RWPE2 (cell line): ENCODE measurements at places on chromosomes 7 and 10.

DNA sequence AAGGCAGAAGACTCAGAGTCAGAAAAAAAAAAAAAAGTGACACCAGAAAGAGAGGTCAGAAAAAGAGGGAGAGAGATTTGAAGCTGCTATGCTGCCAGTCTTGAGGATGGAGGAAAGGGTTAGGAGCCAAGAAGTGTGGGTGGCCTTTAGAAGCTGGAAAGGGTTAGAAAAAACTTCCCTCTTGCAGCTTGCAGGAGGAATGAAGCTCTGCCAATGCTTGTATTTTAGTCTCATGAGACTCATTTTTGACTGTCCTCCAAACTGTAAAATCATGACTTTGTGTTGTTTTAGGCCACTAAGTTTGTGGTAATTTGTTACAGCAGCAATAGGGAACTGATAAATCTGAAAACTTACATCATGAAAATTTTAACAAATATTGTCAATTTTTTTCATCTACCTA is 127.7 kb upstream of the NOBOX start:
- no peak for DNase-seq

- DNase-seq: no peak
These were observed 32.7 kb downstream of the R3HCC1L start for GRCh38 chr10:98167191-98167590.

GRCh38 chr7:105224884-105225651 is 163.7 kb downstream of the SRPK2 start:
- DNase-seq: no peak

- no peak for DNase-seq
These were observed 31.7 kb upstream of the OPALIN start for GRCh38 chr10:96390460-96390864.

DNA sequence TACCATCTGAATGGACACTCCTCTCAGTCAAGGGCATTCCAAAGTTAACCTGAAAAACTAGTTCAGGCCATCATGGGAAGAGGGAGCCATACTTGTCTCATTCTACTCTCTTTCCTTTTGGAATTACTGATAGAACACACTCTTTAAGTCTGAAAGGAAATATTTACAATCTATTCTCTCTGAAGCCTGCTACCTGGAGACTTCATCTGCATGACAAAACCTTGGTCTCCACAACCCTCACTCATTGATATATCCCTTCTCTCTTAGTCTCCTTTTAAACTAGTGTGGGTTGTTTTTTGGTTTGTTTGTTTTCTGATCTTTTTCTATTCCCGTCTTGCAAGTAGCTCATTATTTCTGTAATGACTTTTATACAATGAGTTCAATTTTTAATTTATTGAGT is 169.5 kb downstream of the C1GALT1 start:
- DNase-seq: no peak

DNA sequence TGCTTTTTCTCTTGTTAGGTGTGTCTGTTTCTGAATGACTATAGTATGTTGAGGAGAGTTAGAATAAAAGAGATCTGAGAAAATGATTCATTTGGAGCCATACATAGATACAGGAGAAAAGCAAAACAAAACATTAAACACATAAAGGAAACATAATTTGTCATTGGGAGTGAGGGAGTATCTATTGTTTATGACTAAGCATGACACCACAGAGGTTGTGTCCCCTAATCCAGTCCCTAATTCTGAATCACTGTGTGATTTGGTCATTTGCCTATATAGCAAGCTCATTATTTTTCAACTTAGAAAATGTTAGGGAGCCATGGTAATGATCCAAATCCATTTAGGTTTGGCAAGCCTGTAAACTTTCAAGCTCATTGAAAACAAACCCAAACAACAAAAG is 132.3 kb upstream of the BMPER start:
- DNase-seq: no peak

DNA sequence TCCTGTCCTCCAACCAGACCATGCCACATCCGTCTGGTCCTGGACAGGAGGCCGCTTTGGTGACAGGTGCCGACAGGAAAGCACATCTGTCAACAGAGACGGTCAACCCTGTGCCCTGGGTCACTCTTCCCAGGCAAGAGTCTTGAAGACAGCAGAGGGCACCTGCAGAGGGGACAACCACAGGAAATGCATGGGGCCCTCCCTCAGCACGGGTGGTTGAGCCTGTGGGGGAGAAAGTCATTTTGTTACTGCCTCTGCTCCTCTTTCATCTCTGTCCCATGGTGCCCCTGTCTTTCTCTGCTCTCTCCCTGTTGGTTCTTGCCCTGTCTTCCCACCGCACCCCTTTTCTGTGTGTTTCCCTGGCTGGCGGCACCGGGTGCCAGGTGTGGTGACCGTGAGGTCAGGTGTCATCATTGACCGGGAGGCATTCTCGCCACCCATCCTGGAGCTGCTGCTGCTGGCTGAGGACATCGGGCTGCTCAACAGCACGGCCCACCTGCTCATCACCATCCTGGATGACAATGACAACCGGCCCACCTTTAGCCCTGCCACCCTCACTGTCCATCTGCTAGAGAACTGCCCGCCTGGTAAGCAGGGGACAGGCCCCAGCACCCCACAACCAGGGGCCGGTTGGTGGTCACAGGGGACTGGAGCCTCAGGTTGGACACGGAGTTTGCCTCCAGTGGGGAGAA is 17.6 kb upstream of the VSIR start:
- DNase-seq: no peak

DNA sequence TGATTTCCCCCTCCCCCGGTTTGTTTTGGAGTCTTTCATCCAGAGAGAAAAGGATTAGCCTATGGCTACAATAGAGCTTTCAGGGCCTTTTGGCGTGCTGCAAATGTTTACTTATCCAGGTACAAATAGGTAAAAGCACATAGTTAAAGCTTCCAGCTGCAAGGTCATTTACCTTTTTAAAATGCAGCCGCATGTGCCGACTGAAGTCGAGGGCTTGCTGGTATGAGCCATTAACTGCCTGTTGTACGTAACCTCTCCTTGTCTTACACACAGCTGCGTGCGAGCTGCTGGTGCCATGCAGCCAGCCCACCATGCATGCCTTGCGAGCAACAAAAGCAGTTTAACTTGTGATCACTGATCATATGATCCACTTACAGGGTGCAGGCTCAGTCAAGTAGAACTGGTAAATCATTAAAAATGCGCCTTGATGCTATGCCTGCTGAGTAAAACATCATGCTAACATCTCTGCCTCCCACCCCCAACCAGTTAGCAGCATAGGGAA is 866.4 kb downstream of the LRMDA start:
- no peak for DNase-seq

- DNase-seq: no peak
These were observed 181.1 kb downstream of the PLCE1 start for GRCh38 chr10:94174838-94175237.

- DNase-seq: no peak
These were observed 46.8 kb downstream of the EXOC4 start for GRCh38 chr7:133299676-133300075.

DNA sequence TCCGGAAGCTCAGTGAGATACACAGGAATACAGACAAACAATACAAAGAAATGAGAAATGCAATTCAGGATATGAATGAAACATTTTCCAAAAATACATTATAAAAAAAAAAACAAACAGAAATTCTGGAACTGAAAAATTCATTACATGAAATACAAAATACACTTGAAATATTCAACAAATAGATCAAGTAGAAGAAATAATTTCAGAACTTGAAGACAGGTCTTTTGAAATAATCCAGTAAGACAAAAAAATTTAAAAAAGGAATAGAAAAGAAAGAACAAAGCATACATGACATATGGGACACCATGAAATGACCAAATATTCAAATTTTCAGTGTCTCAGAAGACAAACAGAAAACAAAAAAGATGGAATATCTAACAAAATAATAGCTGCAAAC is 102.5 kb downstream of the ALOX5 start:
- no peak for DNase-seq

DNA sequence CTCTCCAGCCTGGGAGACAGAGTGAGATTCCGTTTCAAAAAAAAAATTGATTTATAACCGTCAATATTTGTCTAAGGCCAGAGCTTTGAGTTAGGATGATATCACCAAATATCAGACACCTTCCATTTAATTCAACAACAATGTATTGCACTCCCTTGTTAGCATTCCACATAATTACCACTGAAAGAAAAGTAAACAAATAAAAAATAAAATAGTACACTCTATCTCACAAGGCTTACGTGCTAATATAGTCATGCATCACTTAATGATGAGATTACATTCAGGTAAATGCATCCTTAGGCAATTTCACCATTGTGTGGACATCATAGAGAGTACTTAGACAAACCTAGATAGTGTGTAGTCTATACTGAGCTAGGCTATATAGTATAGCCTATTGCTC is 127.6 kb upstream of the RHOBTB1 start:
- no peak for DNase-seq

DNA sequence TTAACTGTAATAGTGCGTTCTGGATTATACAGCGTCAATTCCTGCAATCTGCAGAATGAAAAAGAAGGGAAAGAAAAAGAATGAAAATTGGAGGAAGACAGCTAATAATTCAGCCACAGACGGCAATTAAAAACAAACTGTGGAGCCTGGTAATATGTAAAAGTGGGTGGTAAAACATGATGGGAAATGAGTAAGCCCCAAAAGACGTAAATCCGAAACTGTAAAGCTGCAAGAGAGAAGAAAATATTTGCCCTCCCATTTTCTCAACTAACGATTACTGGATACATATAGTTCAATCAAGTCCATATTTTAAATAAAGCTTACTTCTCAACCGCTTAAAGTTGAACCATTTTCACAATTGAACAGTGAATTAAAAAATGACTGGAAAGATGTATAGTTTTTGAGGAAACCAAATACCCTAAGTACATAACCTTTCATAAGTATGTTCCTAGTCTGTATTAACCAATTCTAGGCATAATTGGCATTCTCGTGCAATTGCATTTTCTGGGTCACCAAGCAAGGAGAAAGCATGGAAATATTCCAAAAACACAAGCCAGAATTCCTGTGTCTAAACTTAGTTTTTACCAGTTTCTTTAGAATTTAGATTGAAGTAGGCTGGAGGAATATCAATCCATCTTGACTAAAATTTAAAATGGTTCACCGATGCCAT is 44.8 kb downstream of the MALSU1 start:
- DNase-seq: no peak

DNA sequence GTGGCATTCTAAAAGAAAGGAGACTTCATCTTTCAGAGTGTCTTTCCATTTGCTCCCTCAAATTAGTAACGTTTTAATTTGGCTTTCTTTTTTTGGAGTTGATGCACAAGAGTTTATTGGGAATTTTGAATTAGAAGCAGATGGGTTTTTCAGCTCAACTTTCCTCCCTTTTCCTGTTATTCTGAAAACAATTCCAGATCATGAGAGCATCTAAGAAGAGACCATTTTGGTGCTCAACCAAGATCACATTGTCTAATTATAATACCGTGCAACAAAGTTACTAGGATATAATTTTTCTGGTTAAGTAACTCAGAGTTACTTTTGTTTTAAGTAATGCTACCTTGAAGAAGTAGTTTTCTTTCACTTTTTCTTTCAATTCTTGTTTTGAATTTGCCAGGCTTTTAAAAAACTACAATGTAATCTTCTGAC is 396.6 kb upstream of the KLF6 start:
- no peak for DNase-seq

DNA sequence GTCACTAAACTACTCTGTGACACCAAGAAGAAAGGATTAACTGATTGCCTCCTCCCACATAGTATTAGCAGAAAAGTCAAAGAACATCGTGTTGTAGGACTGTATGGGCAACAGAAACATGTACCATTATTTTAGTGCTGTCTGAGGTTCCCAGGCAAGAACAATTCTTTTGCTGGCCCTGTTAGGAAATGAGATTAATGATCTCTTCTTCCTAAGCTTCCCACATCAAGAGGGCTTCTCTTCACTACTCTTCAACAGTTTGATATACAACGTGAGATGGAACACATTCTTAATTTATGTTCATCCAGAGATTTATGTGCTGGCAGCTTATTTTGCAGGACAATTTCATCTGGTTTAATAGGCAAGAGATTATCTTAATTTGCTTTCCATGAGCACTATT is 219.6 kb downstream of the DOCK4 start:
- DNase-seq: no peak

DNA sequence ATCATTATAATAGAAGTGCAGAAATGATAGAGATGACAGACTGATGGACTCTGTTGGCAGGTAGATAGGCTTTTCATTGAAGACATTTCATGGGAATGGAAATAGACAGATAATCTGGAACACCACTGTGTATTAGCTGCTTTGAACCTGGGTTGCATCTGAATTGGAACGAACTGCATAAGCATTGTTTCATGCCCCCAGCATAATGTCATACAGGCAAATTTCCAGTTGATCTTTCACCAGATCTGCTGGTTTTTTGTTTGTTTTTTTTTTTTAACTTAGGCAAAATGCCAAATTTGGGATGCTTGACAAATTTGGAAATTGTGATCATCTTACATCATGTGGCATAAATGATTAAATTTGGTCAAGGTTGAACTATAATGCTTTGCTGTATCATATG is 172.1 kb upstream of the AOAH start:
- no peak for DNase-seq

DNA sequence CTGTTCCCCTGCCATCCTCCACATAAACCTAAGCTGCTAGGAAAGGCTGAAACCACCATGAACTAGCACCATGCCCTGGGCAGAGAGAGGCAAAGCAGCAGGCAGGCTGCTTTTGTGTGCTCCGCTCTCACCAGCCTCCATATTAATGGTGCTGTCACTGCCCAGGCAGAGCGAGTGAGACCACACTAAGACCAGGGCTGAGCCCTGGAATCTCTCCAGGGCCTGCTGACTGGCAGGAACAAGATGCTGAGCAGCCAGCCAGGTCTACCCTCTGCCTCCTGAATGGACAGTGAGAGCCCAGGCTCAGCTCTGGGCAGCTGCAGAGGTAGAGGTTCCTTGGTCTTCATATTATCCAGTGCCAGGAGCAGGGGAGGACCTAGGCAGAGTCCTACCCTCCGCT is 1.6 kb upstream of the CRHR2 start:
- no peak for DNase-seq

DNA sequence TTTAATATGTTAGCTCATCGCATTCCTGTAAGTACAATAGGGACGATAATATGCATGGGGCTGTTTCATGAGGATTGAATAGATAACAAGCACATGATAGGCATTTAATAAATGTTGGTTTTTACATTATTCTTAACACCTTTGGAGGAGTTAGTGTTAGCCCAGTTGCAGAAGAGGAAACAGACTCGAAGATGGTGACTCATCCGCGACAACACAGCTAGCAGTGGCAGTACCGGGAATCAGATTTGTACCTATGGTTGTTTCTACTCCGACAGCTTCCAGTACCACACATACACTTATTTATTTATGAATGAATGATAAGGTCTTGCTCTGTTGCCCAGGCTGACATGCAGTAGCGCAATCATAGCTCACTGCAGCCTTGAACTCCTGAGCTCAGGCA is 2.9 kb downstream of the LRMDA start:
- DNase-seq: no peak

DNA sequence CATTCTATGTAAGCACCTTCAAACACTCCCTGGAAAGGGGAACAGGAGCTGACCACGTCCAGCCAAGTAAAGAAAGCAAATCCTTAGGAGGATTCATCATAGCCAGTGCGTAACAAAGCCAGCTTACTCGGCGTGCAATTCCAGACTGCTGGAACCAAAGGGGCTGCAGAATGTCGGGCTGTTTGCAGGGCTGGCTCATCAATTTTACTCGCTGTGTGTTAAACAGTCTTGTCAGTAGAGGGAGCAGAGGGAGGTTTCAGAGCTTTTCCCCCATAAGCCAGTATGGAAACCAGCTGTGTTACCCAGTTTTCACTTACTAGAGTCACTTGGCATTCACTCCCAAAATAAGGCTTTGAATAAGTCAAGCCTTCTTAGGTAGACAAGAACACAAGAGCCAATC is 127.1 kb downstream of the KMT2E start:
- DNase-seq: no peak

- DNase-seq: no peak
These were observed 186.0 kb upstream of the MGMT start for GRCh38 chr10:129280908-129281586.
